NCI-H69 (cell line): ENCODE measurements at places on chromosomes 2 and 18.
A peak's percentile ranks its signal among the peaks of the same experiment; 100 is the strongest.

- peak; percentile 74 for DNase-seq
Observed at GRCh38 chr2:2919574-2920365, 457.8 kb downstream of the EIPR1 start.

DNA sequence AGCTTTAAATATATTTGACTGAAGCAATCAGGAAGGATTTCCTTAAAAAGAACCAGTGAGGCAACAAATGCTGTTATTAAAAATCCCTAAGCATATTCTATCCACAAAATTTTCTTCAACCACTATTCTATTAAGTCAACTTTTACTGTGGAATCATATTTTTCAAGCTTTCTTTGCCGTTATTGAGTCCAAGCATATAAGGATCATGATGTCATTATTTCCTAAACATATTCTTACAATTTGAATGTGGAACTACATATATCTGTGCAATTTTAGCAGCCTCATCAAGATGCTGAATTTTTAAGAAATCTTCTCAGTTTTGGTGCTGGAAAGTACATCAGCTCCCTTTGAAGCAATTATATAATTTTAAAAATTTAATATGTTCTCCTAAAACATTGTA, 5.6 kb downstream of the IFIH1 start:
- no peak for DNase-seq

DNA sequence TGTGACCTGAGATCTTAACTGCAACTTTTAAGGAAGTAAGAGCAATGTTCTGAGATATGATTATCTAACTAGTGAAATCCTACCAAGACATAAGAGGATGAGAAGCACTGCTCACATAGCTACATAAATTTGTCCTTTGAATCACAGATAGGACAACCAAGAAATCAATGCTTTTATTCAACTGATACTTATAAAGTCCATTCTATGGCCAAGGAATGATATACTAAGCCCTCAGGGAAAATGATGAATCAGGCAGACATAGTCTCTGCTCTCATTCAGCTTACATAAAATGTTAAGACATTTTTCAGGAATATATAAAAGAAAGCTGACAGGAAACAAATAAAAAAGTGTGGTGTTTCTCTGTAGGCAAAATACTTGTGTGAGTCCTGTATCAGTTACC, 39.1 kb downstream of the PGAP1 start:
- DNase-seq, result no peak

DNA sequence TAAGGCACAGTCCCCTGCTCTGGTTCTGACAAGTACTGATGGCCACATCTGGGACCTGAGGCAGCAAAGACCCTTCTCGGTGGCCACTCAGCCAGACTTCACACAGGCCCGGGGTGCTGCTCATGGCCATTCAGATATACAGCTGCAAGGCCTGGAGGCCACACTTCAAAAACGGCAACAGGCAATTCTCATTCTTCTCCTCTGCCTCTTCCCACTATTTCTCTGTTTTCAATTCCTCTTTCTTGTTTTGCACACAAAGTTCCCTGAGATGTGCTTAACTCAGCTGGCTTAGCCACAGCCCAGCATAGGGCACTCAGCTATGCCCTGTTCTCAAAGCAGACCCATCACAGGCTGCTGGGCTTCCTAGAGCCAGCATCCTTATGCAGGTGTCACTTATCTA, 29.9 kb downstream of the PTPN18 start:
- no peak for DNase-seq

GRCh38 chr18:50737127-50737526, 82.7 kb downstream of the MRO start:
- no peak for DNase-seq
